Sigmoid colon (tissue), 7 donors: ENCODE measurements at places on chromosomes 2 and 18. TPM values are rescaled to one million over a fixed set of nuclear protein-coding genes. Genes with fewer than 3 reads are reported as not detected.

- no peak for DNase-seq
Observed at GRCh38 chr2:189253836-189254235, 74.3 kb upstream of the COL5A2 start.

GRCh38 chr2:190882411-190882766, 1.8 kb downstream of the GLS start:
- DNase-seq: no peak

- DNase-seq: no peak
Observed at GRCh38 chr18:80246445-80247392, 595 bp downstream of the PARD6G start.

DNA sequence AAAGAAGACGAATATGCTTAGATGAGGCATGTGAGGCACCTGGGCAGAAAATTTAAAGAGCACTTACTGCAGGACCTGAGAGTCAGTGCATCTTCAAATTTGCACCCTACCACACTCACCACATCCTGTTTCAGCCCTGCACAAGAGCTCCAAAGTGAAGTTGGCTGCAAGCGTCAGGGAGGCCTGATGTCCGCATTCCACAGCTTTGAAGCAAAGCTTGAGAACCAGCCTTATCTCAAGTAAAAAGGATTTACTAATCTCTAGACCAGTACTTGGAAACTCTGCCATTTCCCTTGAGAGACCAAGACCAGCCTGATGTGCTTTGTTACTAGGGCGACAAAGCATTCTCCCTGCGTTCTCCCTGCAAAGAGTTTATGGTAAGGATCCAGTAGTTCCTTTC, 3.4 kb upstream of the ASNSD1 start:
- no peak for DNase-seq

GRCh38 chr2:47250586-47251403, 95.7 kb upstream of the STPG4 start:
- no peak for DNase-seq

DNA sequence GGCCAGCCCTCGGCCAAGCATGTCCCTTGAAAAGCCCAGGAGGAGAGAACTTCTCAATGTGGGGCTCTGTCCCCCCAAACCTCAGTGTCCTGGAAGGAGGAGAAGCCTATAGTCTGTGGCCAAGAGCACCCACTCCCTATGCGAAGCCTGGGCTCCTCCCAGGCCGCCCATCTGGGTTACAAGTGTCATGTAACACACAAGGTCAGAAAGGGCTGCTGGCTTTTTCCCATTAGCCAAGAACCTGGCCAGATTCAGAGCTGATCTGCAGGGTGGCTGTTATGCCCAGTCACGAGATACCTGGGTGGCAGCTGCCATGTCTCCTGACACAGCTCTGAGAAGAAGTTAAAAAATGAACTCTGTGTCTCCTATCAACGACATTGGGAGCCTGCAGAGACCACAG, 170.7 kb downstream of the TNS1 start:
- DNase-seq: no peak

The SLC9A4 gene
- not detected for polyA plus RNA-seq

The ABCB6 gene
- polyA plus RNA-seq: not detected

The PLB1 gene
- polyA plus RNA-seq: 1.8 TPM

The ARL4C gene
- polyA plus RNA-seq: 8.3 TPM
